Foreskin keratinocyte (primary cell): ENCODE measurements at places on chromosomes 6 and 20. TPM values are rescaled to one million over a fixed set of nuclear protein-coding genes. Genes with fewer than 3 reads are reported as not detected.
A peak's percentile ranks its signal among the peaks of the same experiment; 100 is the strongest.

The MGME1 gene
- polyA plus RNA-seq, result 25.3 and 28.8 TPM in 2 replicates

DNA sequence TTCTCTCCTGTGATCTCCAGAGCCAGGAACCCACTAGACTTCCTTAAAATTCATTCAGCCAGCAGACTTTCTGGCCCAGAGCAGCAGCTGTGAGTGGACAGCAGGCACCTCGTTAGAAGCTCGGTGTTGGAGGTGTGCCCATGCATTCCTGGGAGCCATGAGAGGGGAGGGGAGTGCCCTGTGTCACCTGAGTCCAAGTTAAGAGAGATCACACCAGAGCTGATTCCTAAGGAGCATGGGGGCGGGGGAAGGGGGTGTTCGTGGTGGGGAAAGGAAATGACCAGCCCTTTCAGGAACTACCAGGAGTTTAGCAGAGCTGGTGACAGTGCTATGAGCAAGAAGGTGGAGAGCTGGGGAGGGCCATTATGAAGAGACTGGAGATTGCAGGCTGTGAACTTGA is 46.9 kb downstream of the GFRA4 start:
- no peak for DNase-seq

DNA sequence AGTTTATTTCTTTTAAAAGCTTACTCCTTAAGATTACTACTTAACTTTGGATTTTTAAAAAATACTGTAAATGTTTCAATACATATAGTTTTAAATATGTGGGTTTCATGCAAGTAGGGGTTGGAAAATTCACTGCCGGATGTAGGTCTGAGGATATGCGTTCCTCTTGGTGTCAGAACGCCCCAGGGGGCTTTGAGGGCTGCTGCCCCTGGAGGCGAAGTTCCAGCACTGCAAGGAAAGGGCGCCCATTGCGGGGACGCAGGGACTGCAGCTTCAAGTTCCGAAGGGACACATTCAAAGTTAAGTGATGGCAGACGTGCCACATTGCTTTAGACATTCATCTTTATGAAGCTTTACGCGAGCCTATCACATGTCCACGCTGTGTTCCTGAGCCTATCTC is 152.9 kb downstream of the SOD2 start:
- DNase-seq, result no peak

The ZC2HC1B gene
- not detected in 2 replicates for polyA plus RNA-seq

DNA sequence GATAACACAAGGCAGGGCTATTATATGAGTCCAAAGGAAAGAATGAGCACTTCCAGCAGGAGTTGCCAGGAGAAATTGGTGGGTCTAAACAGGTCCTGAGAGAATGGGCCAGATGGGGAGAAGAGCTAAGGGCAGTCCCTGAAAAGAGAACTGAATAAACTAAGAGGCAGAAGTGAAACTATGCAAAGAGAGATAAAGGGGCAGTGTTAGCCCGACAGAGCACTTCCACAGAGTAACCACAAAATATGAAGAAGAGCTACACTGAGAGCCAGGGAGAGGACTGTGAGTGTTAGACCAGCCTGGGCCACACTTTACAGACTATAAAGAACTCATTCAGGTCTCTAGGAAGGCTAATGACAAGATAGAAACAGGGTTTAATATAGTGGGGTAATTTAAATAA is 43.8 kb downstream of the RALGAPA2 start:
- no peak for DNase-seq

GRCh38 chr6:84415517-84415916 is 188.1 kb upstream of the CEP162 start:
- DNase-seq, result no peak

GRCh38 chr6:26331218-26332073 is 33.6 kb upstream of the BTN3A2 start:
- DNase-seq, result peak; percentile 77

DNA sequence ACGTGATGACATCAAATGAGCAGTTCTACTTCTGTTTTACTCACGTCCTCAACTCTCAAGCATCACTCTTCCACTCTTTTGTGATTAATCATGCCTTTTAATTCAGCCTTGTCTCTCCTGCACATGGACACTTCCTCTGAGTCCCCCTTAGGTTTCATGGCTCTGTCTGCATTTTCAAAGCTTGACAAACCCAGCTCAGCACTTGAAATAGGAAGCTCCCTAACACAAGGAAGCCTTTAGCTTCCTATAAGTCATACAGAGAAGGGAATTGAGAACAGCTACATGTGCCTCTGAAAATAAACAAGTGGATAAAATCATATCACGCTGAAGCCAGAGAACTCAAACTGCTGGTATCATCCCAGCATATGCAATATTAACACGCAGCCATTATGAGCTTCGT is 21.2 kb downstream of the KIF16B start:
- no peak for DNase-seq

DNA sequence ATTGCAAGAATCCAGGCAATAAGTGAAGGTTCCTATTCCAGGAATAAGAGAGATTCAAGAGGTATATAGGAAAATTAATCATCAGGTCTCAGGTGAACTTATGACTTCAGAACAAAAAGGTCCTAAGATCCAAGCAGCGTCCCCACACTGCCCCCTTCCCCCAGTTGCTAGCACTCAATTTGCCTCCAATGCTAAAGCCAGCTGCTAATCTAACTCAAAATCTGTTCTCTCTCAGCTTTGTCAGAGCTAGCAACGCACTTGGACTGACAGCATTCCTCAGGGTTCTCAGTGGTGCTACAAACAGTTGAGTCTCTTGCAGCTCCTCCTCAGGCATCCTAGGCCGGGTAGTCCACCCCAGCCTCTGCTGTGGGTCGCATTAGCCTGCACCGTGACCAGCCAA is 148.3 kb downstream of the RFX6 start:
- no peak for DNase-seq

The POFUT1 gene
- polyA plus RNA-seq, result 13.3 and 16.8 TPM in 2 replicates

DNA sequence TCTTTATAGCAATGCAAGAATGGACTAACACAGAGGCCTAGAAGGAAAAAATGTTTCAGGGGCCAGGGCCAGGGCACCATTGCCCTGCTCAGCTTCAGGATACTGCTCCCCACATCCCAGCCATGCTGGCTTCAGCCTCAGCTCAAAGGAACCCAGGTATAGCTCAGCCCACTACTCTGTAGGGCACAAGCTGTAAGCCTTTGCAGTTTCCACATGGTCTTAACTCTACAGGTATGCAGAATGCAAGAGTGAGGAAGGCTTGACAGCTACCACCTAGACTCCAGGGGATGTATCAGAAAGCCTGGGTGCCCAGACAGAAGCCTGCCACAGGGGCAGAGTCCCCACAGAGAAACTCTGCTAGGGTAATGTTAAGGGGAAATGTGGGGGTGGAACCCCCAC is 10.5 kb upstream of the TTK start:
- DNase-seq, result no peak
